ENCODE measurements at places on chromosomes 3 and 15. TPM values are rescaled to one million over a fixed set of nuclear protein-coding genes. Genes with fewer than 3 reads are reported as not detected.

The CCR4 gene
- not detected for total RNA-seq

The ITIH1 gene
- not detected for total RNA-seq

The MAGEF1 gene
- 21.8 TPM for total RNA-seq

The C3orf80 gene
- total RNA-seq = 0.52 TPM

The GOLGA6D gene
- not detected for total RNA-seq

The CERS3 gene
- 0.33 TPM for total RNA-seq

The LYZL4 gene
- not detected for total RNA-seq

The UPK1B gene
- 6.6 TPM for total RNA-seq

The GRIP2 gene
- total RNA-seq = 0.26 TPM

The GP5 gene
- not detected for total RNA-seq

The SOX14 gene
- not detected for total RNA-seq

The DOCK3 gene
- total RNA-seq = 0.52 TPM

The SLC24A5 gene
- total RNA-seq = not detected

The SHQ1 gene
- total RNA-seq = 11.2 TPM

The FSTL1 gene
- total RNA-seq = 82.2 TPM

The RPUSD3 gene
- total RNA-seq = 31.6 TPM

The SYNPR gene
- 0.52 TPM for total RNA-seq

The ZBBX gene
- total RNA-seq = 0.26 TPM

The XCR1 gene
- total RNA-seq = not detected

The NR2C2 gene
- total RNA-seq = 22.1 TPM

The GPR160 gene
- total RNA-seq = 26.4 TPM

The CTXN2 gene
- 0.52 TPM for total RNA-seq

The TMED3 gene
- total RNA-seq = 98.1 TPM

The TKT gene
- total RNA-seq = 96.6 TPM

The CPN2 gene
- not detected for total RNA-seq

The ASB14 gene
- not detected for total RNA-seq

The SHC4 gene
- 0.78 TPM for total RNA-seq

Measured in body of pancreas (tissue), 4 donors.